ENCODE measurements at places on chromosomes 11 and 22.

DNA sequence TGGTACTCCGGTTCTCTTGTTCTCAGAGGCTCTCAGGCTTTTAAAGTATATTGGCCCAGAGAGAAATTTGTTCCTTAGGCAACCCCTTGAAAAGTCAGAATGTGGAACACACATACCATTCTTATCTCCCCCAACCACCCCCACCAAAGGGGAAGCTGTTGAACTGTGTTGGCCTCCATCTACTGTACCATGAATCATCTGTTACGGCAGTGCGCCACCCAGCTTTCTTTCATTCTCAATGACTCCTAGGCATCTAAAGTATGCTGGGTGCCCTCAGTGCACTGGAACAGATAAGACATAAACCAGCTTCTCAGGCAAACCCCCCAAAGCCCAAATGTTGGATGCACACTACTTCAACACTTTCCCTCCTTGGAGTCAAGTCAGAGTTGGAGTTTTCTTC lies 696.2 kb upstream of the TENM4 start:
- no peak for DNase-seq

- no peak for DNase-seq
Observed at GRCh38 chr11:118873804-118874203, 9.9 kb upstream of the CXCR5 start.

DNA sequence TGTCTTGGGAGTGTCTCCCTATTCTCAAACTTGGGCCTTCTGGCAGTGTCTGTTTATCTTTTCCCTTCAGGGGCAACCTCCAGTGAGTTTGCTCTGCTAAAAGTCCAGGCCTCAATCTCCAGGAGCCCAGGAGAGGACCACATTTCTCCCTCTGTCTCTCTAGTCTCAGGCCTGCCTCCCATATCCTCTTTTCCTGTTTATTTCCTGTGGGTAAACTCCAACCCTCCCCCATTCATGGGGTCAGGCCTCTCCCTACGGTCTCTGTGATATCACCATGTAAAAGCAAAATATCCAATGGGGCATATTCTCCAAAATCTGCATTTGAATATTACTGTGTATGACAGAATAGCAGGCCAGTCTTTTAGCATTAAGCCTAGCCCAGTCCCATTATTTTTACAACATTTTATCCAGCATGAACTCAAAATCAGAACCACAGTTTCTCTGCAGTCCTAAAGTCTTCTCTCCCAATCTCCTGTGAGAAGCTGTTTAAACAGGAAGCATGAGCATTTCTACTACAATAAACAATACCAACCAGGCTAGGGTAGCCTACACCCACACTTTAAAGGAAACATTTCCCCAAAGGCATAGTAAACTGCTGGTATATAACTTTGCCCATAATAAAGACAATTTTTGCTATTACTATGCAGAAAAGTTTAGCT lies 18.0 kb upstream of the TMEM135 start:
- peak; percentile 57 for DNase-seq

GRCh38 chr11:112339566-112339965 lies 78.9 kb upstream of the PLET1 start:
- no peak for DNase-seq

GRCh38 chr11:71267807-71268421 lies 15.5 kb upstream of the SHANK2 start:
- no peak for DNase-seq

DNA sequence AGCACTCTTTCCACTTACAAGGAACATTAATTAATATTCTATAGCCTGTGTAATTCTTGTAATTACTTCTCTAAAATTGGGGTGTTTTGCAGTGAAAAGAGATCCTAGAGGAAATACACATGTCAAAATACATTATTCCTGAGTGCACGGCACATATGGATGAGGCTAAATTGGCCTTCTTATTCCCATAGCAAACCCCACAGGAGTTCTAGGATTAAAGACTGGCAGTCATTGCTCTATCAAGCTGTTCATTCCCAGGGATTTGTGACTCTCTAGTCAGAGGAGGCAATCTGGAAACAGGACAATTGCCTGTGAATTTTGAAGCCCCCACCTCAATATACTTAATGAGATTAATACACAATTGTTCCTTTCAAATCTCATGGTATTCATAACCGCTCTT lies 145.9 kb upstream of the OPCML start:
- no peak for DNase-seq

DNA sequence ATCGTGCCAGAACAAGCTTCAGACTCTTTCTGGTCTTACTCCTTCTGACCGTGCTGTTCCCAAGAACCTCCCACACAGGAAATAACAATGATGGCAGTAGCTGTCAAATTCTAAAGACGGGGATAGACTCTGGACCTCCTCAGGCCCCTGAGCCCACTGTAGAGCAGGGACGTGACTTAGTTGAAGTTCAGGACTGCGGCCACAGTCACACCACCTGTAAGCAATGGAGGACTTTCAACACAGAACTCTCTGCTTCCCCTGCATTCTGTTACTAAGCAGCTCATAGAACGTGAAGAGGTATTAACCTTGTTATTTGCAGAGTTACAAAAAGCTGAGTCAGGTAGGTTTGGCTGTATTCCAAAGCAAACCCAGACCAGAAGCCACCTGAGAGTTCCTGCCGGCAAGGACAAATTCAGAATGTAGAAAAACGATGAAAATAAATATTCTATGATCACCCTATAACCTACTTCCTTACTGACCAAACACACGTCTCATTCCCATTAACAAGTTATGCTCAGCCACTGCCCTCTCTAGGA lies 12.7 kb downstream of the TMEM45B start:
- DNase-seq: peak; percentile 31

DNA sequence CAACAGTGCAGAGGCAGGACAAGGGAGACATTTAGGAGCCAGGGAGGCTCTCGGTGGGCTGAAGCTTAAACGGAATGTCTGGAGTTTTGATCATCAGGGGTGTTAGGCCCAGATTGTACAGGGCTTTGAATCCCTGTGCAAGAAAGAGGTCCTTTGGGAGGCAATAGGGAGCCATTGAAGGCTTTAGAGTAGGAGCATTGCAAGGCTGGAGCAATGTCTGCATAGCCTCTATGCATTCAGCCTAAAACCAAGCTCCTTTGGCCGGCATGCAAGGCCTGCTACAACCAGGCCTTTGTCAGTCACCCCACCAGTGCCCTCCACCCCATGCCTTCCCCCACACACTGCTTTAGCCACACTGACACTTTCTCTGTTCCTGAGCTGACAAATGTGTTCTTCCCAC lies 47.4 kb upstream of the FGF3 start:
- no peak for DNase-seq

- no peak for DNase-seq
Observed at GRCh38 chr11:116353589-116353988, 419.2 kb downstream of the BUD13 start.

DNA sequence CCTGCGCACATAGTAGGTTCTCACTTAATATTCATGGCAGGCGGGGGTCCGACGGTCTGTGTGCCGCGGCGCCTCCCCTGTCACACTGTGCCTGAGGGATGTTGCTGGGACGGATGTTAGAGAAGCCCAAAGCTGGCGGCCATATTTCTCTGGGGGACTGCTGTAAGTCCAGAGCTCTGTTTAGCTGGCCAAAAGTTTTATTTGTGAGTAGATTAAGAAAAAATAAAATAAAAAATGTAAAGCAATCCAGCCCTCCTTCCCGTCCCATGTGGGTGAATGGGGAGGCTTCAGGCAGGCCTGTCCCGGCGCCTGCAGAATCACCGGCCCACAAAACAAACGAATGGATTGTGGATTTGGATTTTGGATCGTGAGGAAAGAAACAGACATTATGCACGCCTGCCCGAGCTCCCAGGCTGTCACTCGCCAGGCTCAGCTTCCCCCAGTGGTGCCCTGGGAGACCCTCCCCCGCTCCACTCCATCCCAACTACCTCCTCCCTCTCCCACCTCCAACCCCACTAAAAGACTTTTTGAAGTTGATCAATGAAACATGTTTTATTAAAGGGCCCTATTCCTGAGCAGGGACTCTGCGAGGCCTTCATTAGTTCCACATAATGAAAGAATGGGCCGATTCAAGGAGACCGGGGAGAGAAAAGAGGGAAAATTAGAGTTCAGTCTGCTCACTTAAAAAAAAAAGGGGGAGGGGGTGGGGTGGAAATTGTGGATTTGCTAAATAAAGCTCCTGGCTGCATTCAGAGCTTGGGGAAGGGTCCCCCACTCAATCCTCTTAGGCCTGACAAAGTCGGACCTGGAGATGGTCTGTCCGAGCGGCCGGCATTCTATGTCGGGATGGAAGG lies 20.4 kb upstream of the SCUBE1 start:
- DNase-seq: no peak

GRCh38 chr22:48894064-48894671 lies 933.5 kb downstream of the BRD1 start:
- no peak for DNase-seq

GRCh38 chr22:48662476-48663135 lies 1165.1 kb downstream of the BRD1 start:
- no peak for DNase-seq

DNA sequence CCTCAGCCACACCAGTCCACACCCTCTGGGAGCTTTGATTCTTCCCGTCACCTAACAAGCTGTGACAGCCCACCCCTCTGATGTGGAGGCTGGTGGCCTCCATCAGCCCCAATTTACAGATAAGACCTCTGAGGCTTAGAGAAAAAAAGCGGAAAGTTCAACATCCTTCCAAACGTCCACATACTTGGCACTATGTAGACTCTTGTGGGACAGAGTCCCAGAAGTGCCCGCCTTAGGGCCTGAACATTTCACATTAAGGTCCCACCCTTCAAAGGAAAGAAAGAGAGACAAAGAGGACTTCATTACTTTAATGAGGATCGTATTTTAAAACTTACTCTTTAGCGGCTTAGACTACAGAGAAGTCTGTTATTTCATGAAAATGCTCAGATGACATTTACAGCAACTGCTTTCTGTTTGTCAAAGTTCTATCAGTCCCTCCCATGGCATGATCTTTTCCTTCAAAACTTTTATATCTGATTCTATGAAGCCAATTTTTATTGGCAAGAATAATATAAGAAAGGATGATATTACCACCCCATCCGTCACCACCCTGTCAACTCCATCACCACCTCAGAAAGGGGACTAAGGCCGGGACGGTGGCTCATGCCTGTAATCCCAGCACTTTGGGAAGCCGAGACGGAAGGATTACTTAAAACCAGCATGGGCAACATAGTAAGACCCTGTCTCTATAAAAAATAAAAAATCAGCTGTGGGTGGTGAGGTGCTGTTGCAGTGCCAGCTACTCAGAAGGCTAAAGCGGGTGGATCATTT lies 15.7 kb upstream of the SCGB1A1 start:
- DNase-seq: no peak

DNA sequence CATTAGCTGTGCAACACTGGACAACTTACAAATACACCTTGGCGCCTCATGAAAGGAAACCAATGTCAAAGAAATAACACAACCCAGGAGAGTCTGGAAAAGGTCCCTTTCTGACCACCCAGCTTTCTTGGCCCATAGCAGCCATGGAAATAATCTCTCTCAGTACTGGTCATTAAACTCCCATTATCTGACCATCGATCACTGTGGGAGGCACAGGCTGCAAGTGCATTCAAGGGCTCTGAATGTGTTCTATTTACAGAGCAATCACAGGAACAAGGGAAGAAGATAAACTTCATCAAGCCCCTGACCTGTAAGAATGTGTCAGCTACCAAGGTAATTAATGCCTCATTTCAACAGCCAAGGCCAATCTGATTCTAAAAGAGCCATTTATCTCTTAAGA lies 40.1 kb downstream of the CTSC start:
- no peak for DNase-seq

DNA sequence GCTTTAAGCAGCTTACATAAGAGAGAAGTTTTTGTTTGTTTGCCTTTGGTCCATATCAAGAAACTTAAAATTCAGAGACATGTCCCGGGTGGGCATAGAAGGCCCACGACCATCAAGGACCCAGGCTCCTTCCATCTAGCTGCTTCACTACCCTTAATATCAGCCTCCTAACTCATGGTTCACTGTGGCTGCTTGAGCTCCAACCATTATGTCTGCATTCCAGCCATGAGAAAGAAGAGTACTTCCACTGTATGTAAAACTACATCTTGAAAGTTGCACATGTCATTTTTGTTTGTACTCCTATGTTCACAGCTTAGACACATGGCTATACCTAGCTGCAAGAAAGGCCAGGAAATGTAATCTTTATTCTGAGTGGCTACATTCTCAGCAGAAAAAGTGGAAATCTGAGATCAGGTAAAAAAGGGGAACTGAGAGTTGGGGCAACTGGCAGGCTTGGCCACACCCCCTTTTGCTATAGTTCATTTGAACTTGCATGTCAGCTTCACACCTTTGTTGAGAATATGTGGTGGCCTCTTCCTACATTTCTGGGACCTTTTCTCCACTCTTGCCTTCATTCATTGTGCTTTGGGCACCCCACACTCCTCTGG lies 81.3 kb upstream of the TP53I11 start:
- no peak for DNase-seq
